Stimulated activated CD4-positive, alpha-beta T cell treated with anti-CD3 and anti-CD28 coated beads, TNF-alpha, amount 100 ng/mL, for 1 hour (primary cell): ENCODE measurements at places on chromosomes 16 and 17.

DNA sequence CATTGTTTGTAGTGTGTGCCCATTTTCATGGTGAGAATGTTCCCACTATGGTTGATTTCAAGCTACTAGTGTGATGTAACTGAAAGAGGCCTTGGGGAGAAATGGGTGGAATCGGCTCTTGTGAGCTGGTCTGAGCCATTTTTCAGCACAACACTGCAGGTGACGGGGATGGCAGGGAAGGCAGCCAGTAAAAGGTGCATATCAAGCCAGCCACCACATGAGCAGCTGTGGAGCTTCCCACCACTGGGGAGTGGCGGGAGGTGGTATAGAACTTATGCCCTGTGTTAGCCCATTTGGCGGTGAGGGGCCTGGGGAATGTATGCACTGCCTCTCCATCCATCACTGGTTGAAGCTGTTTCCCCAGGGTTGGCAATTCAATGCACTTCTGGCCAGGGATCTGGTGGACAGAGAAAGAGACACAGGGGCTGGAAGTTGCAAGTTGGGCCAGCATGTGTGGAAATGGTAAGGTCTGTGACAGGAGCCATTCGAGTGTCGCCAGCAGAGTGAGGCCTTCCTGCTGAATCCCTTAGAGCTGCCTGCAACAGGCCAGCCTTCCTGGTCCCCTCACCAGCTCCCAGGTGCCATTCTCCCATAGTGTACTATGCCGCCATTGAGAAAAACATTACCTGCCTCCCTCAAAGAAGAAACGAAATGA lies 31.7 kb upstream of the BRD7 start:
- DNase-seq: no peak

- no peak for DNase-seq
These were observed 6.8 kb downstream of the CBX4 start for GRCh38 chr17:79832218-79833109.

DNA sequence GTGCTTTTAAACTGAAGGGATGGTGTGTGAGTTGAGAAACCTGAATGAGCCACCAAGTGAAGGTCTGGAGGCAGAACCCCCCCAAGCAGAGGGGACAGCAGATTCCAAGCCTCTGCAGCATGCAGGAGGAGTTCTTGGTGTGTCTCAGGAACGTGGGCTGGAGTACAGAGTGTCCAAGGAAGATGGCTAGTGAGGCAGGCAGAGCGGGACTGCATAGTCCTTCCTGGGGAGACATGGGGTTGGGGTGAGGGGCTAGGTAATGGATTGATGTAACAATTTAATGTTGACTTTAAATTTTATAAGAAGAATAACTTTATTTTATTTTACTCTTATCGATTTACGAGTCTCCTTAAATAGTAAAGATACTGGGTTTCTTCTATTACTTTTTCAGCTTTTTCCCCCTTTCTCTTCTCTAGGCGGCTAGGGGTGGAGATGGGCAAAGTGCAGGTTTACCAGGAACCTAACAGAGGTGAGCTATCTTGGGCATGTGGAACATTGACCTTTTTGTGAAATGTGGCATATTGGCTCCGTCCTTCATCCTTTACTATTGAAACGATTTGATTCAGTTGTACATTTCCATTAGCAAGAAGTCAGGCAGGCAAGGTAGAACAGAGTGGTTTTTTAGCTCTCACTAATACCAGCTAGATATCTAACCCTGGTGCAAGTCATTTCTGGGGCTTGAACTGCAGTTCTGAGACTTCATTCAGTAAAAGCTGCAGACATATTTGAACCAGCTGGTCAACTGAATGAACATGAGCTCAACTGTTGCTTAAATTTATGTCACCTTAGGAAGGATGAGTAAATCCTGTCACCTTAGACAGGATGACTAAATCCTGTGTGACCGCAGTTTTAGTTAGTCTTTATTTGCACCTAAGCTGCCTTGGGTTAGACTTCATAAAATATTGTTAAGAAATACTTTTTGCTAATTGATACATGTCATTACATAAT lies 9.2 kb downstream of the PRPSAP2 start:
- DNase-seq: no peak

GRCh38 chr17:78573955-78574354 lies 3.2 kb downstream of the DNAH17 start:
- no peak for DNase-seq

GRCh38 chr17:71942626-71943025 lies 178.2 kb upstream of the SOX9 start:
- DNase-seq: no peak

GRCh38 chr17:33261820-33262219 lies 31.3 kb downstream of the ASIC2 start:
- no peak for DNase-seq

GRCh38 chr16:68487669-68488068 lies 39.4 kb upstream of the SMPD3 start:
- DNase-seq: no peak

- DNase-seq: no peak
These were observed 9.4 kb downstream of the CLUH start for GRCh38 chr17:2701996-2702741.

DNA sequence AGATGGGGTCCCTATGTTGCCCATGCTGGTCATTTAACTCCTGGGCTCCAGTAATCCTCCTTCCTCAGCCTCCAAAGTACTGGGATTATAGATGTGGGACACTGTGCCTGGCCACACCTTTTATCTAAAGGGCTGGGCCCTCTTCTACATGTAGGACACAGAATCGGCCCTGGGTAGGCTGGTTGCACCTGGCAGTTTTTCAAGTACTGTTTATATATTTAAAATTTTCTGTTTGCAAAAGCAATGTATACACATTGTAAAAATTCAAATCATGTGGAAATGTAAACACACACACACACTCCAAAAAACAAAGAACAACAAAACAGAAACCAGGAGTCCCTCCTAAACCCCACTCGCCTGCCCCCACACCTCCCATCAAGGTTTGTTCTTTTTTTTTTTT lies 28.1 kb upstream of the SIAH1 start:
- DNase-seq: no peak

GRCh38 chr17:67672592-67673335 lies 45.0 kb upstream of the NOL11 start:
- no peak for DNase-seq

GRCh38 chr17:3531266-3532101 lies 26.1 kb downstream of the TRPV3 start:
- DNase-seq: no peak

DNA sequence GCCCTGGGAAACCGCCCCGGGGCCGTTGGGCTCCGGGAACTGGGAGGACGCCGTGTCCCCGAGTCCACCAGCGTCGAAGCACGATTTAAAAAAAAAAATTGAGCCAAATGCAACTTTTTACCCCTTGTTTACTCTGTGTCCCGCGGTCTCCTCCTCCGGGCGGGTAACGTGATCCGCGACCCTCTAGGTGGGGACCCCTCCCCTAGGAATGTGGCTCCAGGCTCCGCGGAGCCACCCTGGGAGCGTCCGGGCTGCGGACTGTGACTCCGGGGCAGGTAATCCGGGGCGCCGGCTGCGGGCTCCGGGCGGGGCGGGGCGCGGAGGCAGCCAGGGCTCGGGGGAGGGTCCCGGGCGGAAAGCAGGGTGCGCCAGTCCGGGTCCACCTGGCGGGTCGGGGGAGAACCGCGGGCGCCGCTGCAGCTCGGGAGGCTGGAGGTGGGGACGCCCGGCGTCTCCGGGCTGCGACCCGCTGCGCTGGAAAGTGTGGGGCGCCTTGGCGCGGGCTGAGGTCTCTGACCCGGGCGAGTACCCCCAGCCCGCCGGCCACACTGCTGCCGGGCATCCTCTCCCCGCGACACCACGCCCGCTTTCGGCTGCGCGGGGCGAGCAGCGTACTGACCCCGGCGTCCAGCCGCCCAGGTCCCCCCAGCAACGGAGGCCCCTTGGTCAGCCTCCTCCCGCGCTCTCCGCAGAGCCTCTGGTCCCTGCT lies 852 bp upstream of the HELZ start:
- peak; percentile 27 for DNase-seq

DNA sequence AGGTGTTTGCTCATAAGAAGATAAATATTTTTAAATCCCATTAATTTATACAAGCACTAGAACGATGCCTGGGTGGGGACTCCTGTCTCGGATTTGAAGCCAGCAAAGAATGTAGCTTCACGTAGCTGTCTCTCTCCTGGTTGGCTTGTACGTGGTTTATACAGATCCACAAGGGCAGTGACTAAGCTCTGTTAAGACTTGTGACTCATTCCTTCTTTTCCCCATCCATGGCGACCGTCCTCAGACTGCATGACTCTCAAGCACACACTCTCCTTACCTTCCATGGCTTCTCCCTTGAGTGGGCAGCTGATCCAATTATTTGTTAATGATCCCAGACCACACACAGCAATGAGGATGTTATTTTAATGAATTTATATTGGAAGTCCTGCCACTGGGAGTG lies 679.7 kb upstream of the SOX9 start:
- DNase-seq: no peak

DNA sequence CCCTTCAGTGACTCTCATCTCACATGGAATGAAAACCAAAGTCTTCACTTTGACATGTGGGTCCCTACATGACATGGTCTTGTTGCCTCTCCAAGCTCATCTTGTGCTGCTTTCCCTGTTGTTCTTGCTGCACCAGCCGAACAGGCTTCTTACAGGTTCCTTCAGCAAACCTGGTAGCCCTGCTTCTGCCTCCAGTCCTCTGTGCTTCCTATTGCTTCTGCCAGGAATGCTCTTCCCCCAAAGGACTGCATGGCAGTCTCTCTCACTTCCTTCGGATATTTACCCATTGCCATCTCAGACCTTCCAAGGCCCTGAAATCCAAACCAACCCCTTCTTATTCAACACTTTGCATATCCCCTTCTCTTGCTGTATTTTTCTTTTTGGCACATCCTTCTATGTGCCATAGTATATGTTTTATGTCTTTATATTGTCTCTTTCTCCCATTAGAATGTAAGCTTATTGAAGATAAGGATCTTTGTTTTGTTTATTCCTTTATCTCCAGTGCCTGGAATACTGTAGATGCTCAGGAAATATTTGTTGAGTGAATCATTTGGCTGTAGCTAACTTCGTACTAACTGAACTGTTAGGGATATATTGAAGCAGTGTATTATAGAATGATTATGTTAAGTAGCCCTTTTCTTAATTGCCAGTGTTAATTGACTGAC lies 57.9 kb upstream of the SLC12A3 start:
- no peak for DNase-seq

DNA sequence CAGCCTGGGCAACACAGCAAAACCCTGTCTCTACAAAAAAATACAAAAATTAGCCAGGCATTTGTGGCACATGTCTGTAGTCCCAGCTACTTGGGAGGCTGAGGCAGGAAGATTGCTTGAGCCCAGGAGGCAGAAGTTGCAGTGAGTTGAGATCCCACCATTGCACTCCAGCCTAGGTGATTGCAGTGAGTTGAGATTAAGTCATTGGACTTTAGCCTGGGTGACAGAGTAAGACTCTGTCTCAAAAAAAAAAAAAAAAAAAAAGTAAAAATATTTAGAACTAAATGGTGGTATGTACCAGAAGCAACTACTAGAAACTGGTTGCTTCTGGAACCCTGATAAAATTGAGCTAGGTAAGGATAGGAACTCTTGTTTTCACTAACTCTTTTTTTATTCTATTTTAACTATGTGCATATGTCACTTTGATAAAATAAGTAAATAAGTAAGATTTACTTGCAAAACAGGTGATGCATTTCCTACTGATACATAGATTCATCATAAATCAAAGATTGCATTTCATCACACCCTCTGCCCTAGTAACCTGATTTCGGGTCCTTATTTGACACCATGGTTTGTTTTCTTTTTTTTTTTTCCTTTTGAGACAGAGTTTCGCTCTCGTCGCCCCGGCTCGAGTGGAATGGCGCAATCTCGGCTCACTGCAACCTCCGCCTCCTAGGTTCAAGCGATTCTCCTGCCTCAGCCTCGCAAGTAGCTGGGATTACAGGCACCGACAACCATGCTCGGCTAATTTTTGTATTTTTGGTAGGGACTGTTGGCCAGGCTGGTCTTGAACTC lies 66.0 kb downstream of the USP32 start:
- DNase-seq: no peak
